Midbrain (tissue), 1 donor: ENCODE measurements at places on chromosomes 6 and 20.

DNA sequence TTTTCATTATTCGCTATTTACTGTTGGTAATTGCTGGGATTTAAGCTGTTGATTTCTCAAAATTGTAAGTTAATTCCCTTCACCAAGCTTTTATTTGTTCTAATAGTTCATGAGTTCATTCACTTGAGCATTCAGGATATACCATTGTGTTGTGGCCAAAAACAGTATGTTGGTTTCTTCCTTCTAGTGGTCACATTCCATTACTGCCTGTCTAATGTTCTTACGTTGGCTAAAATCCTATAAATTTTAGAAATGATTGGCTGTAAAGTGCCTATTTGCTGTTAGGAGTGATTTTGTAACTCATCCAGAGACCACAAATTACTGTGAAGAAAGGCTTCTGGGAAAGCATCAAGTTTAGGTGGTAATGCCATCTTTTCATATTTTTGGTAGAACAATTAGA, 76.3 kb downstream of the FARS2 start:
- DNase-seq, result no peak

DNA sequence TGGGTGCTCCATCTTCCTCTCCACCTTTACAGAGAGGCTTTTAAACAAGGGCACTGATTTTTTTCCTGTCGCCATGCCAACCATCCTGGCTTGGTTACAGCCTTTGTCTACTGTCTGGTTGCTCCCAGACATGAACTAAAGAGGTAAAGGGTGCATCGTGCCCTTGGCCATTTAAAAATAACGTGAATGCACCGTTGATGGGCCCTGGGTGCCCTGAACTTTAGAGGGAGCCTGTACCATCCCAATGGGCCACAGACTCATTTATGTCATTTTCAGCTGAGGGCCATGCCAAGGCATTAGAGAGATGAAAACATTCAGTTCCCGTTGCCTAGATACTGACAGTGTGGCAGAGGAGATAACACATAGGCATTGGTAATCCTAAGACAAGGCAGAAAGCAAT, 23.3 kb downstream of the TMC2 start:
- DNase-seq, result peak; percentile 30

DNA sequence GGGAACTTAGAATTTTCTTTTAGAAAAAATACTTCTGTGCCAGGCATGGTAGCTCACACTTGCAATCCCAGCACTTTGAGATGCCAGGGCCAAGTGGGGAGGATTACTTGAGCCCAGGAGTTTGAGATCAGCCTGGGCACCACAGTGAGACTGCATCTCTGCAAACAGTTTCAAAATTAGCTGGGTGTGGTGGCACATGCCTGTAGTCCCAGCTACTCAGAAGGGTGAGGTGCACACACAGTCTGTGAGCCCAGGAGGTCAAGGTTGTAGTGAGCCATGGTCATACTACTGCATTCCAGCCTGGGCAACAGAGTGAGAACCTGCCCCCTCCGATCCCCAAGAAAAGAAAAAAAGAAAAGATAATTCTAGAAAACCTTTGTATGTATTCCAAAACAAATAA, 346.0 kb upstream of the KCNQ5 start:
- DNase-seq, result no peak

DNA sequence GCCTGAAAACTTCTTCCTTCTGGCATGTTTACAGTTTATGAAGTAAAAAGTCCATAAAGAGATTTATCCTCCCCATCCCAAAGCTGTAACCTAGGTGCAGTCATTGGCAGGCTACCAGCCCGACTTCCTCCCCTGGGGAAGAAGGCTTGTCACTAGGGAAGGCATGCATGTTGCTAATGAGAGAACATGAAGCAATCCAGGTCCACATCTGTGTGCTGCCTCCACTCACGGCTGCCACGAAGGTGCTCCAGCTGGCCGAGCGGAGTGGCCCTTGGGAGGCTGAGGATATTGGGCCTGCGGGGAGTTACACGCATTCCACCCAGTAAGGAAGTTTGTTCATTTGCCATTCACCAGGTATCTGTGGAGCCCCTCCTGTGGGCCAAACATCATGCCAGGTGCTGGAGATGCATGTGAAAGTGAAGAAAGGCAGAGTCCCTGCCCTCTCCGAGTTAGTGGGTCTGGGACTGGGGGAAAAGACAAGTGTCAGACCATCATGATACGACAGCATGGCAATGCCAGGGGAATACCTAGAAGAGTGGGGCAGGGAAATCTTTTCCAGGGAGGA, 257.0 kb downstream of the NRN1 start:
- no peak for DNase-seq

GRCh38 chr6:56490993-56491392, 151.7 kb downstream of the DST start:
- DNase-seq, result no peak

- DNase-seq, result peak; percentile 41
Observed at GRCh38 chr20:34834459-34834893, 9.0 kb upstream of the NCOA6 start.

GRCh38 chr20:63639093-63639975, 12.4 kb upstream of the GMEB2 start:
- DNase-seq, result no peak

- DNase-seq, result no peak
Observed at GRCh38 chr20:52124821-52125220, 66.8 kb downstream of the ZFP64 start.

DNA sequence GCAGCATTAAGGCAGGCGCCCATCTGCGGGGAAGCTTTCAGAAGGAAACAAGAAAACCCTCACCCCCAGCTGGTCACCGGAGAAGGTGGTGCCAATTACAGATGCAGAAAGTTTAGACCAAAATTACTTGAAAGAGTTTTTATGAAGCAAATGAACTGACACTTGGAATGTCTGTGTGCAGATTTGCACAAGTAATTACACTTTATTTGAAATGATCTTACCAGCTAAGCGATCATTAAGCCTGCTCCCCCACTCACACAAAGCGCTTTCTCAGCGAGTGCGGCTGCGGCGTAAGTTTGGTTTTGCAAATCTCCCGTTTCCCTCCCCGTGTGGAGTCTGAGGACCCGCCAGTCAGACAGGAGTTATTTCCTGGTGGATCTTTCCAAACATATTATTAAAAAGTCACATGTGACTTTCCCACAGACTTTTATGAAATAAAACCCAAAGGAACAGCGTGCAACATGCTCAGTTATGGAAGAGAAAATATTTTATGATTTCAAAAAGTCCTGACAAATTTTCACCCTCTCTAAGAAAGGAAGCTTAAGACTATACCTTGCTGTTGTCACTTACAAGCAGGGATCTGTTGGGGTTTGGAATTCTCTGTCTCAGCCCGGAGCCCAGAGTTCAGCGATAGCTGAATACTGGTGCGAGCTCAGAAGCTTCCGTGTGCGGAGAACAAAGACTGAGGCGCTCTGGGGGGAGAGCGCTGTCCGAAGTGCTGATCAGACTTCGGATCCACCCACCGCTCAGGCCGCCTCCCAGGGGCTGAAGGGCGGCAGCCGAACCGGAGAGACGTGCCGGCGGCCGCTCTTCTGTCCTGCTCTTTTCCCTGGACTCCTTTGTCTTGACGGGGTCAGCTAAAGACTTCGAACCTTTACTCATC, 2.7 kb upstream of the MYT1 start:
- DNase-seq, result peak; percentile 17

- DNase-seq, result no peak
Observed at GRCh38 chr6:119716668-119717270, 367.2 kb upstream of the MAN1A1 start.

DNA sequence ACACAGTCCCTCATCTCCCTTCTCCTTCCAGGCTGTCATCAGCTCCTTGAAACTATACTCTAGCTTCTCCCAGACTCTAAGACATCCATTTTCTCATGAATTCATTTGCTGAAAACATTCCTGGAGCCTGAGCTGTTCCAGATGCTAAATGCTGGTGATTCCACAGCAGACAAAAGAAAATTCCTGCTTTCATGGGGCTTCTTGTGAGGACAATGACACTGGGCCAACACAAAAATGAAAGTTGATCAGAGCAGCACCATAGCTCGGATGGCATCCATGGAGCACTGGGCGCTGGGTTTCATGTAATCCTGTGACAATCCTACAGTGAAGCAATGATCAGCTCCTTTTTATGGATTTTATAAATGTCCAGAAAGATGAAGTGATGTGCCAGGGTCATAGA, 47.4 kb upstream of the STX16 start:
- no peak for DNase-seq

DNA sequence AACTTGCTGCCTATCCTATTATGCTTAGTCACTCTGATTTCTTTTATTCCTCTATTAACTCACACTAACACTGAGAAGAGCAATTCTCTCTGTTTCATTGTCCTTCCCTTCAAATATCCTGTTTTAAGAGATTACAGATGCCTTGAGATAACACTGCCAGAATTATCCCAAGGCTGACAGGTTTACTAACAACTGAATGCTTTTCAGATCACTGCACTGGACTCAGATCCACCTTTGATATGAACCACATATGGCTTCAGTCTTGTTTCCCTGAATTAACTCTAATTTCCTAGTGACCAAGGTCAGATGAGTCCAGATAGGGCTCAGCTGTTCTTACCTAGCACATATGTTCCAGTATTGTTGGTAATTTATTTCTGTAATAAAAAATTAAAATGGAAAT, 633.1 kb downstream of the GRIK2 start:
- DNase-seq, result no peak

DNA sequence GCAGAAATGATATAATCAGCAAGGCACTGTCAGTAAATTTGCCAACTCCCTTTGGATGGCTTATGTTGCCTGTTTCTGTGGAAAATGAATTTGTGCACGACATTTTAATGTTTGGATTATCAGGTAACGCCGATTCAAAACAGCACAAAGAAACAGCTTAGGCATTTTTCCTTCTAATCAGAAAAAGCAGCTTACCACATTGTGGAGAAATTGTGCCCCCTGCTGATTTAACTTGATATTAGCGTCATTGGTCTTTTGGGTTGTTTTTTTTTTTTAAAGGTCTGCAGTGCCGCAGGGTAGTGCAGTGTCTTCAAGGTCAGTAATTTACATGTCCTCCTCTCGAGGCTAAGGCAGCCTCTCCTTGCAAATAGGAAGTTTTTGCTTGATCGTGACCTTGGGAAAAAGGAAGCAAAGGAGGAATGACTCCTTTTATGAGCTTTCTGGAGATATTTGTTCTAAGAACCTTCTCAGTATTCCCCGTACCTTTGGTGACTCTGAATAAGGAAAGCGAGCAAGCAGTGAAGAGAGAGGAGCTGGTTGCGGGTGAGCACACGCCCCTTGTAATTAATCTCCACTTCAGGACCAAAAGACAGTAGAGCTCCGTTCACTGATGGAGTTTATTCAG, 79.1 kb downstream of the ELOVL4 start:
- DNase-seq, result peak; percentile 80

DNA sequence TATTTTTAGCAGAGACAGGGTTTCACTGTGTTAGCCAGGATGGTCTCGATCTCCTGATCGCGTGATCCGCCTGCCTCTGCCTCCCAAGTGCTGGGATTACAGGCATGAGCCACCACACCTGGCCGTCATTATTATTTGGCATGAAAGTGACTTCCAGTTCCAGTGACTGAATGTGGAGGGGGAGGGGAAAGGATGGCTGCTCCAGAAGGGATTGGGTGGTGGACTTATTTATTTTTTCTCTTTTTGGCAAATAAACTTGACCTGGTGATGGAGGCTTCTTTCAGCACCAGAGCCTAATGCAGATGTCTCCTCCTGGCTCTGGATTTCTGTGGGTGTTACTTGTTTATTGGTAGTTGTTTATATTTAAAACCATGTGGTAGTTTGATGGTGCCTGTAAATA, 16.9 kb upstream of the SLC22A23 start:
- DNase-seq, result no peak

- no peak for DNase-seq
Observed at GRCh38 chr6:85472744-85473143, 22.9 kb downstream of the NT5E start.

DNA sequence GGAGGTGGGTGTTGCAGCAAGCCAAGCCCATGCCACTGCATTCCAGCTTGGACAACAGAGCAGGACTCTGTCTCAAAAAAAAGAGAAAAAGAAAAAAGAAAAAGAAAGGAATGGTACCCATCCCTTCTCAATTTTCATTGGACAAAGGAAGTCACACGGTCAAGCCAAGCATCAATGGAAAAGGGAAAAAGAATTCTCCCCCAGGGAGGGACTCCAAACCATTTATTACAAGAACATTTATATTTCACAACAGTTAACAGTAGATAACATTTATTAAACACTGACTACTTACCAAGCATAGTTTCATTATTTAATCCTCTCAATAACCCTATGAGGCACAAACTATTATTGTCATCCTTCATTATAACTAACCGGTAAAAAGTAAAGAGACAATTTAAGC, 6.6 kb upstream of the KIF13A start:
- no peak for DNase-seq

GRCh38 chr20:54389596-54390280, 85.7 kb upstream of the DOK5 start:
- no peak for DNase-seq

- DNase-seq, result no peak
Observed at GRCh38 chr6:13907001-13907350, 17.8 kb upstream of the RNF182 start.

DNA sequence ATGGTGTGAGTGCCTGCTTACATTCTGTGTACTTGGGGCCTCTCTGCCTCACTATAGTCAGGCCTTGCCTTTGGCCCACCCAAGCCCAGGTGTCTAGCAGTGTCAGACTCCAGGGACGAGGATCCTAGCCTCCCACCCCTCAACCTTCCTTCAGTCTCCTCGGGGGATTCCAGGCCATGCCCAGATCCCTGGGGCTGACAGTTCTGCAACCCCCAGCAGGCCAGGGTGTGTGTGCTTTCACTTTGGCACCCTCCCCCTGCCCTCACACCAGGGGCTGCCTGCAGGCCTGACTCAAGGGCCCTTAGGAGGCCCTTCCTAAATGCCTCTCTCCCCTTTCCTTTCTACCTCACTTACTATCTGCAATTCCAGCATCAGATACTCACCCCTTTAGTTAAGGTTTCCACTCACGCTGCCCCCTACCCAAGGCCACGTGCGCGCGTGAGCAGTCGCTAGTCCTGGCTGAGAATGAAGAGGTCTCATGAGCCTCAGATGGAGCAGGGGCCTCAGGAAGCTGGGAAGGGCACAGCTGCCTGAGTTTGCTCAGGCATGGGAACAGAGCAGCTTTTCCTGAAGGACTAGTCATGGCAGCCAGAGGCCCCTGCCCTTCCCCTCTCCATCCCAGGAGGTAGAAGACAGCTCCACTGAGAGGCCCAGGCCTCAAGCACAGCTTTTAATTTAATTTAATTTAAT, 859 bp upstream of the CLPS start:
- no peak for DNase-seq

GRCh38 chr20:2217857-2218539, 77.8 kb upstream of the TGM3 start:
- peak; percentile 3 for DNase-seq

GRCh38 chr6:132405143-132405915, 4.1 kb upstream of the MOXD1 start:
- no peak for DNase-seq

GRCh38 chr6:151141685-151142084, 98.1 kb upstream of the AKAP12 start:
- DNase-seq, result no peak

DNA sequence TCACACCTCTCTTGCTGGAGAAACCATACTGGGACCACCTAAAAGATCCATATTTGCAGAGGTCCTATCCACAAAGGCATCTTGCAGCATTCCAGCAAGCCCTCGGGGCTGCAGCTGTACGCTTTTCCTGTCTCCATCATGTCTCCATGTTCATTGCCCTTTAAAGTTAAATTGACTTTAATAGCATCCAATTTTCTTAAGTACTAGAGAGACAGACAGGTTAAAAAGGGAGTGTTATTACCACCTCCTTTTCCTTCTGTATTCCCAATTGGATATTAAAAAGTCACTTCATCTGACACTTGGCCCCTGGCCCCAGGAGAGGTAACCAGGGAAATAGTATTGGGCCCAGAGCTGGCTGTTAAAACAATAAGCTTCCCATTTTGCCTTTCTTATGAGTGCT, 178.6 kb downstream of the UNC5CL start:
- DNase-seq, result no peak
